ENCODE measurements at places on chromosomes 6 and 20. TPM values are rescaled to one million over a fixed set of nuclear protein-coding genes. Genes with fewer than 3 reads are reported as not detected.

- DNase-seq = no peak
- H3K36me3 ChIP-seq = no peaks in the 10 kb centered on the region
- no peak overlapping the region for H3K27ac ChIP-seq
- H3K4me3 ChIP-seq = no peak overlapping the region
- H3K27me3 ChIP-seq = no peaks in the 10 kb centered on the region
- no peaks in the 10 kb centered on the region for H3K4me1 ChIP-seq
Measured at GRCh38 chr6:49341869-49342268, 121.2 kb downstream of the MMUT start.

DNA sequence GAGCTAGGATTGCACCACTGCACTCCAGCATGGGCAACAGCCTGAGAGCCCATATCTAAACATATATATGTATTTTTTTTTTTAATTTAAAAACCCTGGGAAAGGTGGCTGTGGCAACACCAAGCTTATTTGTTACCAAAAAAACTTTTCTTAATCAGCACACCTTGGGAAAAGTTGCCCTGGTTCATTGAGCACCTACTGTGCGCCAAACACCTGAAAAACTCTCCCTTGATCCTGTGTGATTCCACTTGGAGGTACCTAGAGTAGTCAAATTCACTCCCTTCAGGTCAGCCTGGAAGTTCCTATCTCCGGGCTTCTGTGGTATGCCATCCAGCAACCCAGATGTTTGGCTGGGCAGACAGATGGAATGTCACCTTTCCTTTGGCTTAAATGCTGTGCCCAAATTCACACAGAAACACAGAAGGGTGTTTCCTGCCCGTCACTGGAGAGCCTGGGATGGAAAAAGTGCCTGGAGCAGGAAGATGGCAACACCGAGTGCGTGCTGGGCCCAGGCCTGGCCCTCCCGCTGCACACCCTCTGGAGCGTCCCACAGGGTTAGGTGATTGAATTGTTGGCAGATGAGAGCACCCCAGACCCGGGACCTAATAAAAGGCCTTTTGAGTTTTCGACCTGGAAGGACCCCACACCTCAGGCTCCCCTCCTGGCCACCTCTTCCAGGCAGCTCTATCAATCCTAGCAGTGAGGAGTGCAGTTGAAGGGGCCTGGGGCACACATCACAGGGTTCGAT is 337.5 kb downstream of the ZFAND3 start:
- H3K4me1 ChIP-seq = peaks cover 12% of the 10 kb centered on the region
- H3K27ac ChIP-seq = no peak overlapping the region
- no peak overlapping the region for H3K4me3 ChIP-seq
- peaks cover 17% of the 10 kb centered on the region for H3K36me3 ChIP-seq
- no peaks in the 10 kb centered on the region for H3K27me3 ChIP-seq

- H3K27me3 ChIP-seq = no peaks in the 10 kb centered on the region
- no peak overlapping the region for H3K4me3 ChIP-seq
- H3K27ac ChIP-seq = no peak overlapping the region
Measured at GRCh38 chr6:87176493-87176892, 21.1 kb downstream of the ZNF292 start.

- peak overlapping the region; percentile 88 for H3K27ac ChIP-seq
- DNase-seq = peak; percentile 68
- peaks cover 53% of the 10 kb centered on the region for H3K4me1 ChIP-seq
Measured at GRCh38 chr6:158290040-158290439, 22.2 kb upstream of the TULP4 start.

DNA sequence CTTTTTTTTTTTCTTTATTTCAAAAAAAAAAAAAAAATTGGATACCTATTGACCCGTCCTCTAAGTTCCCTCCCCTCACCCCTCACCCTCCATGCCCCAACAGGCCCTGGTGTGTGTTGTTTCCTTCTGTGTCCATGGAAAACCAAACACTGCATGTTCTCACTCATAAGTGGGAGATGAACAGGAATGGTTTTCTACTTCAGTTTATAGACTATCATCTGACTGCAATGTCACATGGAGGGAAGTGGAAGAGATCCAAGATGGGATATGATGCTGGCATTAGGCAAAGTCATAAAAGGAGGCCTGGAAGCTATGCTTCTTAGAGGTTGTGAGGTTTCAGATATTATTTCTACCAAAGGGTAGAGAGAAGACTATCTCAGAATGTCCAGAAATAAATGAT is 237.5 kb downstream of the MAFB start:
- H3K36me3 ChIP-seq = no peaks in the 10 kb centered on the region
- H3K4me3 ChIP-seq = no peak overlapping the region
- H3K27me3 ChIP-seq = no peaks in the 10 kb centered on the region

GRCh38 chr20:17461941-17462340 is 69.2 kb downstream of the BFSP1 start:
- no peaks in the 10 kb centered on the region for H3K4me1 ChIP-seq
- peaks cover 2% of the 10 kb centered on the region for H3K27me3 ChIP-seq
- no peak for DNase-seq
- H3K36me3 ChIP-seq = no peaks in the 10 kb centered on the region
- no peak overlapping the region for H3K27ac ChIP-seq

GRCh38 chr6:20599302-20600051 is 65.2 kb downstream of the CDKAL1 start:
- H3K36me3 ChIP-seq = peaks cover 13% of the 10 kb centered on the region
- H3K4me1 ChIP-seq = no peaks in the 10 kb centered on the region
- no peak overlapping the region for H3K27ac ChIP-seq
- no peak for DNase-seq
- no peaks in the 10 kb centered on the region for H3K27me3 ChIP-seq
- no peak overlapping the region for H3K4me3 ChIP-seq

DNA sequence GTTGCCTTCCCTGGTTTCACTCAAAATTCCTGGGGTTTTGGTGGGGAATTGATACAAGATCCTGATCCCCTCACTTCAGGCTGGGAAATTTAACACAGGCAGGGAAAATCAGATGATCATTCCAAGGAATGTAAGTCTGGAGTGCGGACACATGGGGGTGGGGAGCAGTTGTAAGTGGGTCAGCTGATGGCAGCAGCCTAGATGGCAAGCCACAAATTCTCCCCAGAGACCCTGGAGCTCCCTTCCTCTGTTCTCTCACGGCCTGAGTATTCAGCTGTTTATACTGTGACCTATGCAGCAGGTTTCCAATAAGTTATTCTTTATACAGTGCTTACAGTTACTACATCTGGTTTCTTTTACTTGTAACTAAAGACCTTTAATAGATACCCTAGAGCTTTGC is 144.9 kb downstream of the SH3BGRL2 start:
- H3K27me3 ChIP-seq = no peaks in the 10 kb centered on the region
- H3K27ac ChIP-seq = no peak overlapping the region
- DNase-seq = no peak
- no peak overlapping the region for H3K4me3 ChIP-seq
- H3K4me1 ChIP-seq = peaks cover 7% of the 10 kb centered on the region

Gene DDX43
- polyA plus RNA-seq = 2.1 TPM

Gene ZSCAN31
- polyA plus RNA-seq = 3.1 TPM

Gene ADTRP
- 0.84 TPM for polyA plus RNA-seq

Gene CLPSL2
- not detected for polyA plus RNA-seq

Gene HLA-DQA1
- polyA plus RNA-seq = 486 TPM

Gene C20orf141
- polyA plus RNA-seq = not detected

Gene TTK
- 0.25 TPM for polyA plus RNA-seq

Gene PRKN
- 1.6 TPM for polyA plus RNA-seq

Gene CLVS2
- polyA plus RNA-seq = not detected

Gene PRRC2A
- polyA plus RNA-seq = 152 TPM

Measured in B cell (primary cell).